ENCODE measurements at places on chromosomes 2 and 18.

GRCh38 chr18:58590839-58591238 lies 38.1 kb downstream of the ALPK2 start:
- no peak for DNase-seq

DNA sequence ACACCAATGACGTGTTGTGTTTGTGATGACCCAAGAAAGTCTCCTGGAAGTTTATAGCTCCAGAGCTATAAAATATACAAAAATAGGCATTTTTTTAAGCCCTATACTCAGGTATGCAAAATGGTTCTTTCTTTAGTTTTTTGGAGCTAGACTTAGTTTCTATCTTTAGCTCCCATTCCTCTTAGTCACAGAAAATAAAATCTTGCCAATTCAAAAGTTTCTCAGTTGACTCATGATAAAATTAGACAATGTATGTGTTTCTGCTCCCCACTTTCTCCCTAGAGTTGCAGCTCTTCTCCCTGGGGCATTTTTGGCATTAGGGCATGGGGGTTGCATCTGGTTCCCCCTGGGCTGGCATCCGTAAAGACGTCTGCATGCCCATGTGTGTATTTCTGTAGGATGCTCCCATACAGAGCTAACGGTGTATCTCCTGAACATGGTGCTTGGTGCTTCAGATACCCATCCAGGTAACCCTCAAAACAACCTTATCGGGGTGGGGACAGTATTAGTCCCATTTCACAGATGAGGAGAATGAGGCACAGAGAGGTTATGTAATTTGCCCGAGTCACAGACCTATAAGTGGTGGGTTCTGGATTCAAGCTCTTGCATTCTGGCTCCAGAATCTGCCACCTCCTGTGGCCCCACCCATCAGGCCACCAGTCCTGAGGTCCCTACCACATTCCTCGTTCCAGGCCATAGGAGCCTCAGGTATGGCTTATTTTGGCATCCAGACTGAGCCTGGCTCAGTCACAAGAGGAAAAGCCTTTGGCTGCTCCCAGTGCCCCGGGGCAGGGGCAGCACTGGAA lies 43.1 kb upstream of the ASAP2 start:
- no peak for DNase-seq

DNA sequence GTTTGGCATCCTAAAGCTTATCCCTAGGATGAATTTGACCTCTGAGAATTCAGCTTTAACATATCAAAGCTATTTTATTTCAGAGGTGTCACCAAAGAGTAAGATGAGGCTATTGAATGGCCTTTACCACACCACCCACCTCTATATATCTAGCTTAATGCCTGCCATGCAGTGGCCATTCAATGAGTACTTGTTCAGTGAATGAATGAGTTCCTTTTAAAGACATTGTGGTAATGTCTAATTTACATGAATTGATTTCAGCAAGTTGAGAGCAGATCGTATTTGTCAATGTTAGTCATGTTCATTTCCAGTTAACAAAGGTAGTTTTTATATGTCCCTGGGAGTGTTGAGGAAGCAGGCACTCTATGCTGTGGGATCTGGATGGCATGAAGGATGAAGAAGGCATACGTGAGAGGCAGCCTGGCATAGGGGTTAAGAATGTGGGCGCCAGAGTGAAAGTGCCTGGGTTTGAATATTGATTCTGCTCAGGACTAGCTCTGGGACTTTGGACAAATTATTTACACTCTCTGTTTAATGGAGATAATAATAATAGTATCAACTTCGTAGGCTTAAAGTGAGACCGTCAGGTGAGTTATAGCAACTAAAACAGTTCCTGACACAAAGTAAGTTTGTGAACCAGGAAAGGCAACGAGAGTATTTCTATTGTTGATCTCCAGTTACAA lies 434.1 kb upstream of the CHST9 start:
- no peak for DNase-seq

GRCh38 chr2:10083692-10084211 lies 3.5 kb upstream of the CYS1 start:
- DNase-seq = no peak

- DNase-seq = no peak
Observed at GRCh38 chr2:209512971-209513370, 89.1 kb downstream of the MAP2 start.

DNA sequence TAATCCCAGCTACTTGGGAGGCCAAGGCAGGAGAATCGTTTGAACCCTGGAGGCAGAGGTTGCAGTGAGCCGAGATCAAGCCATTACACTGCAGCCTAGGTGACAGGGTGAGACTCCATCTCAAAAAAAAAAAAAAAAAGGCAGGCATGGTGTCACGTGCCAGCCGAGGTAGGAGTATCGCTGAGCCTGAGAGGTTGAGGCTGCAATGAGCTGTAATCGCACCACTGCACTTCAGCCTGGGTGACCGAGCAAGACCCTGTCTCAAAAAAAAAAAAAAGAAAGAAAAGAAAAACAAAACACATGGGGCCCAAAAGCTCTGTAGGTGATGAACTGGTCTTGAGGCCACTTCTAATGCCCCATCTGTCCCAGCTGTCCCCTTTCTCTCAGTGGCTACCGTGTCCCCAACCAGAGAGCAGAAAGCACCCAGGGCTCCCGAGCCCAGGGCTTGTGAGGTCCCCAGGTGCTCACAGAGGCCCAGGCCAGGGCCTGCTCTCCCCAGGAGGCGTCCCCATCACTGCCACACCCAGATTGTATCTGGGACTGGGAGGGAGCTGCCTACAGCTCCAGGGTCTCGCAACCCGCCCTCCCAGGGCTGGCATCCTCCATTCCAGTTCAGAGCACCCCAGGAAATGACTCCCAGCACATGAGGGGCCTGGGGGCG lies 8.5 kb downstream of the KLHL30 start:
- DNase-seq = no peak

DNA sequence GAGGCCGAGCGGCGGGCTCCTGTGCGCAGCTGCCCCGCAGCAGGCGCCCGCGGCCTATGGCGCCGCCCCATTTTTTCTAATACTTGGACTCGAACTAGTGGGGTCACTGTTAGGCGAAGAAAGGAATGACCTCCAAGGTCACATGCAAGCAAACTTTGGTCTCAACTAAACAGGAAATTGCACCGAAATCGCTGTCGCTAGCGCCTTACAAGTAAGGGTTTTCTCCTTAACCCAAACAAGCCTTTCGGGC lies 339 bp downstream of the ACAA2 start:
- DNase-seq = no peak

DNA sequence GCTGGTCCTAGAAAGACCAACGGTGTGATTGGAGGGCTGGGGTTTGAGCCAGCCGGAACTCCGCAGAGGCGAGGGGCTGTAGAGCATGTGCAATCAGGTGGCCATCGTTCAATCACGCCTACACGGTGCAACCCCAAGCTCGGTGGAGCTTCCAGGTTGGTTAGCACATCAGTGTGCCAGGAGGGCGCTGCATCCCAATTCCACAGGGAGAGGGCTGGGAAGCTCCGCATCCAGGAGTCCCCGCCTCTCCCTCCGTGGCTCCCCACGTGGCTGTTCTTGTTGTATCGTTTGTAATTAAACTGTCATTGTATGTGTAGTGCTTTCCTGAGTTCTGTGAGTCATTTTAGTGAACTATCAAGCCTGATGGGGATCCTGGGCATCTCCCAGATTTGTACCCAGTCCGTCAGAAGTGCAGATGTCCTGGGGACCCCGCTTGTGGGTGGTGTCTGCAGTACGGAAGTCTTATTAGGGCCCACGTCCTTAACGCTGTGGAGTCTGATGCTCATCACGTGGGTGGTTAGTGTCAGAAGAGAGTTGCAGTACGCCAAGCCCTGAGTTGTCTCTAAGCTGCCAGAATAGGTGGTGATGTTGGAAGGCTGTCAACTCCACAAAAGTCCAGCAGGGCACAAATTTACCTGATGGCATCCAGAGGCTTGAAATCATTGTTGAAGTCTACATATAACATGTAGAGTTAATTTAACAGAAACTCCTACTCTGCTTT lies 20.6 kb upstream of the AMMECR1L start:
- DNase-seq = no peak

- peak; percentile 64 for DNase-seq
Observed at GRCh38 chr18:57959278-57959677, 84.7 kb upstream of the NEDD4L start.

DNA sequence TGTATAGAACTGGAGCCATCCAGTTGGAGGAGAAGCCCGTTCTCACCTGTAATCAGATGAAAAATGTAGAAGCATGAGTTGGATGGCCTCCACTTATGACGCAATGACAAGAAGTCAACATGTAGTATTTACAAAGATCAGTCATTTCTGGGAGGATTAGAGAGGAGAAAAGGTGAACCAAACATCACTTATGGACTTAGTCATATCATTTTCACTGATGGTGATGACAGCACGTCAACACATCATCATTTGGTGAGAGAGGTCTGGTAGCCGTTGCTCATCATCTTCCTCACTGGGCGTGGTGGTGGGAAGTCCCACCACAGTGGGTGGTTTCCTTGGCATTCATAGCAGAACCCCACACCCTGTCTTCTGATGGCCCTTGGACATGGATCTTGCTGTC lies 264.2 kb upstream of the EPAS1 start:
- DNase-seq = no peak

- no peak for DNase-seq
Observed at GRCh38 chr2:57881998-57882888, 164.4 kb upstream of the VRK2 start.

DNA sequence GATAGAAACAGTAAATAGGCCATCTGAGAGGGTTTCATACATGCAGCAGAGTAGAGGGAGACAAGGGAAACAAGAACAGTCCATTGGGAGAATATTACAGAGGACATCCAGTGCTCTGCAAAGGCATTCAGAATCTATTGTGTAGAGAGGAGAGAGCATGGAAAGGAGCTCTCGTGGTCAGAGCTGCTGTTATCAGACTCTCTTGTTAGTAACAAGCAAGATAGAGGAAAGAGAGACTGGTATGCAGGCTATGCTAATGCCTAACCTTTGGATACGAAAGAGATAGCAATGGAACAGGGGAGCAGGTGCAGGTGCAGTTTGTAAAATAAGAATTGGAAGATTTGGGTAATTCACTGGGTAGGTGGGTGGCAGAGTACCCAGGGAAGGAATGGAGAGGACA lies 855.9 kb downstream of the CNTNAP5 start:
- DNase-seq = no peak

GRCh38 chr18:40866968-40867367 lies 1088.1 kb upstream of the PIK3C3 start:
- DNase-seq = no peak
